ENCODE measurements at places on chromosomes 3 and 15.

GRCh38 chr3:67048715-67049074 is 50.6 kb downstream of the KBTBD8 start:
- H3K4me1 ChIP-seq: peaks cover 13% of the 10 kb centered on the region
- DNase-seq: no peak
- no peaks in the 10 kb centered on the region for H3K36me3 ChIP-seq
- no peaks in the 10 kb centered on the region for H3K27me3 ChIP-seq

GRCh38 chr15:100762289-100762688 is 117.3 kb upstream of the ALDH1A3 start:
- H3K4me3 ChIP-seq: no peak overlapping the region
- H3K36me3 ChIP-seq: no peaks in the 10 kb centered on the region
- peak; percentile 10 for DNase-seq
- peaks cover 25% of the 10 kb centered on the region for H3K4me1 ChIP-seq
- no peak overlapping the region for H3K27ac ChIP-seq

DNA sequence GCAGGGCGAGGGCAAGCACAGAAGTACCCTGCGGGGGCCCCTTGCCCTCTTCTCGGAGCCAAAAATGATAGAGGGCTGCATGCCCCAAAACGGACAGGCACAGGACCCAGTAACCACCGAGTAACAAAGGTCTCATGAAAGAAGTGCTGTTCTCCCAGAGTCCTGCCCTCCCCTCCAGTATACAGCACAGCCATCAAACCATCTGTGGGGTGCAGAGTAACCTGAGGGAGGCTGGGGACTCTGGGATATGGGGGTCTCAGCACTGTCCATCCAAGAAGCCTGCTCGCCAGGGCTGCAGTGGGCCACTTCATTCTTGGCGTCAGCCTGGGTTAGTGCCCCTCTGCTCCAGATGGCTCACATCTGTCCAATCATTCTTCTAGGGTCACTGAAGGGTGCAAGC is 6.1 kb downstream of the ULK3 start:
- H3K27ac ChIP-seq: no peak overlapping the region
- no peak overlapping the region for H3K4me3 ChIP-seq
- peaks cover 3% of the 10 kb centered on the region for H3K36me3 ChIP-seq
- H3K4me1 ChIP-seq: peaks cover 16% of the 10 kb centered on the region

- H3K4me3 ChIP-seq: no peak overlapping the region
- H3K36me3 ChIP-seq: no peaks in the 10 kb centered on the region
- H3K27ac ChIP-seq: no peak overlapping the region
- DNase-seq: no peak
- H3K27me3 ChIP-seq: peaks cover 19% of the 10 kb centered on the region
- H3K4me1 ChIP-seq: peaks cover 8% of the 10 kb centered on the region
Measured at GRCh38 chr15:79130535-79131130, 40.1 kb upstream of the RASGRF1 start.

- H3K27me3 ChIP-seq: no peaks in the 10 kb centered on the region
- H3K36me3 ChIP-seq: 0 out of 2 replicates have a peak, but pooled peaks cover 5% of the 10 kb centered on the region
- no peak for DNase-seq
- H3K27ac ChIP-seq: no peak overlapping the region
Measured at GRCh38 chr3:95971573-95971972, 842.8 kb upstream of the EPHA6 start.

- H3K4me3 ChIP-seq: no peak overlapping the region
- 0 out of 2 replicates have a peak, but pooled peaks cover 3% of the 10 kb centered on the region for H3K36me3 ChIP-seq
- no peak overlapping the region for H3K27ac ChIP-seq
- peaks cover 9% of the 10 kb centered on the region for H3K4me1 ChIP-seq
Measured at GRCh38 chr3:188782613-188783124, 389.1 kb upstream of the TPRG1 start.

DNA sequence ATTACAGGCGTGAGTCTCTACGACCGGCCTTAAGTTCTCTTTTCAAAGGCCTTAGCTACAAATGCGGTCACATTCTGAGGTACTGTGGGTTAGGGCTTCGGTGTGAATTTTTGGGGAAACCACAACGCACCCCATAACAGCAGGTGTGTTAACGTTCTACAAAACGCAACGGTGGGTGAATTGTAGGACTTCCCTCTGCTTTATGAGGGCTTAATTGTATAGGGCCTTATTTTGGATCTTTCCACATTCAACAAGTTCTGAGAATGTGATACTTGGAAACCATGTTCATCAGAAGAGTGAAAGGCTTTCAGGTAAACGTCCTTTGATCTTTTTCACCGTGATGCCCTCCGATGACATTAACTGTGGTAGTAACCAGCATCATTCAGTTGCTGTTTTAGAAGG is 998.6 kb upstream of the CFAP20DC start:
- no peak overlapping the region for H3K4me3 ChIP-seq
- H3K27ac ChIP-seq: no peak overlapping the region
- H3K4me1 ChIP-seq: 0 out of 2 replicates have a peak, but pooled peaks cover 3% of the 10 kb centered on the region
- H3K36me3 ChIP-seq: peaks cover 8% of the 10 kb centered on the region
- no peaks in the 10 kb centered on the region for H3K27me3 ChIP-seq

- H3K27me3 ChIP-seq: peaks cover 42% of the 10 kb centered on the region
- H3K27ac ChIP-seq: no peak overlapping the region
- peak overlapping the region; percentile 94 for H3K4me3 ChIP-seq
- H3K4me1 ChIP-seq: peaks cover 18% of the 10 kb centered on the region
- H3K36me3 ChIP-seq: no peaks in the 10 kb centered on the region
- no peak for DNase-seq
Measured at GRCh38 chr3:132033471-132033870, 1.3 kb downstream of the CPNE4 start.

DNA sequence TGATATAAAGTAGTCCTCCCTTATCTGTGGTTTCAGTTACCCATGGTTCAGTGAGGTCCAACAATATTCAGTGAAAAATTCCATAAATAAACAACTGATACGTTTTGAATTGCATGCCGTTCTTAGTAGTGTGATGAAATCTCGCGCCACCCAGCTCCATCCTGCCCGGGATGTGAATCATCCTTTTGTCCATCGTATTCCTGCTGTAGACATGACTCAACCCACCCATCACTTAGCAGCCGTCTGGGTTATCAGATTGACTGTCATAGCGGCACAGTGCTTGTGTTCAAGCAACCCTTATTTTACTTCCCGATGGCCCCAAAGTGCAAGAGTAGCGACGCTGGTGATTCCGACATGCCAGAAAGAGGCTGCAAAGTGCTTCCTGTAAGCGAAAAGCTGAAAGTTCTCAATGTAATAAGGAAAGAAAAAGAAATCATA is 48.0 kb upstream of the MEX3B start:
- DNase-seq: no peak
- peaks cover 26% of the 10 kb centered on the region for H3K4me1 ChIP-seq
- H3K27ac ChIP-seq: no peak overlapping the region
- H3K36me3 ChIP-seq: no peaks in the 10 kb centered on the region
- no peak overlapping the region for H3K4me3 ChIP-seq

DNA sequence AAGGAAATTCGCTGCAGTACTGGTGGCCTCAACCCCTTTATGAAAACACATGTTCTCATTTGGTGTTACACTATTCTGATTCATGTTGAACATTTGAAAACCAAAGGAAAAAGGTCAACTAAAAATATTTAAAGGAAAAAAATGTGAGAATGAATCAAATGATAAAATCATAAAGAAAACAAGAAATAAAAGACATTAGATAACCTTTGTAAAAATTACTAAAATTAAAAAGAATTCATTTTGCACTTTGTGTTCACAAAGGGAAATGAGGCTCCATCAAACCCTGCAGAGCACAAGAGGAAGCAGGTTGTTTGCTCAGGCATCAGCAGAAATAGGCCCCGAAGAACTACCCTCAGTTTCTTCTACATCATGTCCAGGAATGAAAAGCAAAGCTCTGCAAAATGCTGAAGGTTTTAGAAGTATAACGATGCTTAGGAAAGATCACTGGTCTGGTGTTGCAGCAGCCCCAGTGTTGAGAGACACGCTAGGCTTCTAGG is 41.2 kb downstream of the MAP4 start:
- H3K27ac ChIP-seq: 0 out of 2 replicates have a peak overlapping the region, but pooled peaks have one; percentile 10
- DNase-seq: no peak
- H3K4me3 ChIP-seq: no peak overlapping the region
- no peaks in the 10 kb centered on the region for H3K27me3 ChIP-seq

GRCh38 chr3:33047842-33048834 is 48.8 kb downstream of the GLB1 start:
- H3K4me3 ChIP-seq: no peak overlapping the region
- no peak overlapping the region for H3K27ac ChIP-seq
- DNase-seq: no peak
- H3K4me1 ChIP-seq: no peaks in the 10 kb centered on the region

DNA sequence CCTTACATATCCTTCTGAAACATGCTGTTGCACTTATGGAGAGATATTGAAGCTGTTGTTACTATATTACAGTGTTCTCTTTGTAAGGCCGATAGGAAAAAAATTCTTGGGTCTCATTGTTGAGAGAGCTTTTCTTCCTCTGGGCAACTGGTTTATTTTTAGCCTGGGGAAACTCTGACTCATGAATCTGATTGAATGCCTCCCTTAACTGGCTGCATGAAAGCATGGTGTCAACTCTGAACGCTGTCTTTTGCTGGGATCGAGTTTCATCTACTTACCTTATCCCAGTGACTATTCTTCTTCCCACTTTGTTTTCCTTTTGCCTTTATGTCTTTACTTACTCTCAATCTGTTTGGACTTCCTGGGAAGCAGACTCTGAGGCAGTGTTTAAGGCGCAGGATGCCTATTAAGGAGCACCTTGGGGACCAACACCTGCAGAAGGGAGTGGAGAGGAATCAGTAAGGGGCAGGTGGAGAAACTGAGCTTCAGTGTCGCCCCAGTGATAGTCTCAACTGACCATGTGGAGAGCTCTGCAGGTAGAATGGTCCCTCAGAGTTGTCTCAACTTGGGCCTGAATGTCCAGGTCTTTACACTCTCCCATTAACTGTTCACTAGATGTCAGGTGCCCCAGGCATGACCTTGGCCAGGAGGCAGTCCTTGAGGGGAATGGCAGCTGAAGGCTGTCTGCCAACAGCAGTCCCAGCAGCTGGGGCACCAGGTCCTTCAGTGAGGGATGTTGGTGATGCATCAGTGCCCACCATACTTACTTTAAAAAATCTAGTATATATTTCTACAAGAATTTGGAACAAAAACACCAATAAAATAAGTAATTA is 88.9 kb upstream of the CCNL1 start:
- no peak overlapping the region for H3K4me3 ChIP-seq
- peaks cover 17% of the 10 kb centered on the region for H3K4me1 ChIP-seq
- no peak overlapping the region for H3K27ac ChIP-seq
- DNase-seq: no peak
- H3K27me3 ChIP-seq: no peaks in the 10 kb centered on the region
- H3K36me3 ChIP-seq: no peaks in the 10 kb centered on the region
